ENCODE measurements at places on chromosomes 3 and 15.
A peak's percentile ranks its signal among the peaks of the same experiment; 100 is the strongest.

DNA sequence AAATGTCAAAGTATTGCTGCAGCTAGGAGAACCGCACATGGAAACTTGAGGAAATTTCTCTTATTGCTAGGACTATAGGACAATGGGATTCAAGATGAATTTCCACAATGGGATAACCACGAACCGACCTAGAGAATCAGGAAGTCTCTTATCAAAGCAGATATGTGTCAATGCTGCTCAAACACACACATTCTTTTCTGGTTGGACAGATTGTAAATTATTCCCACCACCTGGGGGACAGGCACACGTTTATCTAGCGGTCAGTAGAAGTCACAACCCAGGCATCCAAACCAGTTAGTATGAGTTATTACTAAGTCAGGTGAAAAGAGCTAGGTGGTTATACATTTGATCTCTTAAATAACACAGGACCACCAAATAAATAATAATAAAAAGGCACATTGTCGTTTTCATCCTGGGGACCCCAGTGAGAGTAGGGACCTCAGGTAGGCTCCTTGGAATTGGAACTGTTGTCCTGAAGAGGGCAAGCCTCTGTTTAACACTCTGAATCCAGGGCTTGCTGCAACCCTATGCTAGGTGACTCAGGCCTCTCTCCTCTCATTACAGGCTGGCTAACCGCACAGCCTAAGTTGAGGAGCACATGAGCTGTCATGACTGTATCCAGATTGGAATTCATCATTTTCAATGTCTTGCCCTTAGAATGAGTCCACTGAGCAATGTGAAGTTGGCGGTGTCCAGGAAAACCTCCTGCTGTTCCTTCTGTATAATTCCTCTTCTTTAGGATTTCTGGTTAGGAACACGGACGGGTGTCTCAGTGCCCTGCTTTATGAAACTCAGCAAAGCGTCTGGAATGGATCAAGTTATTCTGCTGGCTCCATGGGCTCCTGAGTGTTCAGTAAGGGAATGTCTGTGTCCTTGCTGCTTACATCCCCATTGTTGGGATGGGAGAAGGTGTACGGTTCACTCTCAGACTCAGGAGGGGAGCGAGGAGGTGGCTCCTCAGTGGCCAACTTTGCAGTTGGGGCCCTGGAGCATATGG is 59.0 kb downstream of the CLEC3B start:
- no peak for DNase-seq

- no peak for DNase-seq
Measured at GRCh38 chr15:28889346-28889745, 3.6 kb downstream of the APBA2 start.

DNA sequence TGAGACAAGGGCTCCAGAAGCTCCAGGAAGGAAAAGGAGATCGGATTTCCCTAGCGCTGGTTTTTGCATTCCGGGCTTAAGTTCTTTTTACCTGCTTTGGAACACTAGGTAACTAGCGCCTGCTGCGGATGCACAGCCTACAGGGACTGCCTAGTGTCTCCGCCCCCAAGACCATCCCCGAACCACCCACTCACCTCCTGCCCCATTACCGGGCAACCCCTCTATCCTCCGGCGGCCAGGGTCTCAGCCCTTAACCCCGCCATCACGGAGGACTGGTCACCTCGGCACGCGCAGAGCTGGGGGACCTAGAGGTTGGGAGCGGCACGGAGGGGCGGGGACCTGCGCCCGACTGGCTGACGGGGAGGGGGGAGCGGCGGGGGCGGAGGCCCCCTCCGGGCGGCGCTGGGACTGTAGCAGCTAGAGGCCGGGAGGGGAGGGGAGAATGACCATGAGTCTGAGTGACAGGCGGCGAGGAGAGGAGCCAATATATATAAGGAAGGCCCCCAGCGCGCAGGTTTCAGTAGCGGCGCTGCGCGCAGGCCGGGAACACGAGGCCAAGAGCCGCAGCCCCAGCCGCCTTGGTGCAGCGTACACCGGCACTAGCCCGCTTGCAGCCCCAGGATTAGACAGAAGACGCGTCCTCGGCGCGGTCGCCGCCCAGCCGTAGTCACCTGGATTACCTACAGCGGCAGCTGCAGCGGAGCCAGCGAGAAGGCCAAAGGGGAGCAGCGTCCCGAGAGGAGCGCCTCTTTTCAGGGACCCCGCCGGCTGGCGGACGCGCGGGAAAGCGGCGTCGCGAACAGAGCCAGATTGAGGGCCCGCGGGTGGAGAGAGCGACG is at the start of gene DLL4:
Gene DLL4, plus strand, starts transcription at position 520 of the 839 bp plus-strand sequence. CDS start 329 bp downstream, outside the sequence.
- DNase-seq = peak; percentile 67

- no peak for DNase-seq
Measured at GRCh38 chr15:91100814-91101607, 954 bp downstream of the SV2B start.

DNA sequence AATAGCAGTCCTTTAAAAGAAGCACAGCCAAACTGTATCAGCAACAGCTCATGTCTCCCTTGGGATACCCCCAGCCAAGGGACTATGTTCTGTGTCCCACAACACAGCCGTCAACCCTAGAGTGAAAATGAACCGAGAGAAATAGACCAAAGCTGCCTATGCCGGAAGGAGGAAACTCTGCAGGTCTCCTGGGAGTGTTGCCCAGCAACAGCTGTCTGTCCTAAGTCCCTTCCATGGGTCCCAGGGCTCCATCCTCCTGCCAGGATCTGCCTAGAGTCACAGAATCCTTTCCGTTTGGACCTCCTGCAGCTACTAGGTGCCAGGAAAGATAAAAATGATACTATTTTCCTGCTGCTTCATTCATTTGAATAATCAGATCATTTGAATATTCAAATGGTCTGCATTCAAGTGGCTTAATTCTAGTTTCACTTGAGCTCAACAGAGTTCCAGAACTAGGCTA is 53.1 kb downstream of the TRANK1 start:
- no peak for DNase-seq

DNA sequence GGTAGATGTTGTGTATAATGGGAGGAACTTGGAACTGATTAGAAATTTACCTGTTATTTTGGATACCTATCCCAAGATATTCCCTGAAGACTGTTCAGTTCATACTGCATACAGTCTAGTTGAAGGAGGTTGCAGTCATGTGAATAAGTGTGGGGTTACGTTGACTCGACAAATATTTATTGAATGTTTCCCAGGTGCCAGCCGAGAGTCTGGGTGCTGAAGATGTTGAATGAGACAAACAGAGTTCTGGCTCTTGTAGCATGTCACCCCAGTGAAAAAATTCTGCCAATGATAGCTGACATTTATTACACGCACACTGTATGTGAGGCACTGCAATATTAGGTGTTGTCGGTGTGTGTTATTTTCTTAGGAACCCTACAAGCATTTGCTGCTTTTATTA is 176.0 kb downstream of the KCNMB2 start:
- DNase-seq = no peak

DNA sequence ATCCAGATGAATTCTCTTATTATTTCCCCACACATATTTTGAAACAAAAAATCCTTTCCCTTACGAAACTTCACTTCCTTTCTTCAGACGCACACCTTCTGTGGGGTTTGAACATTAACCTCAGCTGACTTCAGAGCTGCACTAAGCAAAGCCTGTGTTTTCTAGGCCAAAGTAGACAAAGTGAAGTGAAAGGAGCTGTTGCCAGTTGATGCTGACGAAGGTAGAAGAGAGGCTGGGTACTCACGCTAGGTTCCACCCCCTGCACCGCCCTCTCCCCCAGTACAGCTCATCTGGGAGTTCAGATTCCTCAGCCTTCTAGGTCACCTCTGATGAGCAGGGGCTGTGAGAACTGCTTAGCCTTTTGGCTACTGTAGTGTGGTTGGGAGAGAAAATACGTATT is 24.1 kb downstream of the DUT start:
- DNase-seq = no peak

- no peak for DNase-seq
Measured at GRCh38 chr3:192636517-192637444, 90.6 kb downstream of the FGF12 start.

- no peak for DNase-seq
Measured at GRCh38 chr3:72101494-72101893, 316.5 kb upstream of the PROK2 start.

DNA sequence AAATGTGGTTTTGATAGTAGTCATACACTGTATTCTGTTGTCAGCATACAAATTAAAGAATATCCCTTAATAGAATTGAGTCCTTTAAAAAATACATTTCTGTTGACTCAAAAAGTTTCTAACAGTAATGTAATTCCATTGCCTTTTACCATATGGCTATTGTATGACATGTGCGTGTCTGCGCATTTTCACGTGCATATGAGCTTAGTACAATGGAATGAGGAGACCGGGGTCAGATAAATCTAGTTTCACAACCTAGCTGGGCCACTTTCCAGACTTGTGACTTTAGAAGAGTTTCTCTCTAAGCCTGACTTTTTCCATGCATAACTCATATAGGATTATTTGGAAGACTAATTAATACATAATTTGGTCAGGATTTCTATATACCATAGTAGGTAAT is 38.7 kb downstream of the ZBTB38 start:
- DNase-seq = no peak

GRCh38 chr3:191441687-191442086 is 19.3 kb upstream of the PYDC2 start:
- no peak for DNase-seq

DNA sequence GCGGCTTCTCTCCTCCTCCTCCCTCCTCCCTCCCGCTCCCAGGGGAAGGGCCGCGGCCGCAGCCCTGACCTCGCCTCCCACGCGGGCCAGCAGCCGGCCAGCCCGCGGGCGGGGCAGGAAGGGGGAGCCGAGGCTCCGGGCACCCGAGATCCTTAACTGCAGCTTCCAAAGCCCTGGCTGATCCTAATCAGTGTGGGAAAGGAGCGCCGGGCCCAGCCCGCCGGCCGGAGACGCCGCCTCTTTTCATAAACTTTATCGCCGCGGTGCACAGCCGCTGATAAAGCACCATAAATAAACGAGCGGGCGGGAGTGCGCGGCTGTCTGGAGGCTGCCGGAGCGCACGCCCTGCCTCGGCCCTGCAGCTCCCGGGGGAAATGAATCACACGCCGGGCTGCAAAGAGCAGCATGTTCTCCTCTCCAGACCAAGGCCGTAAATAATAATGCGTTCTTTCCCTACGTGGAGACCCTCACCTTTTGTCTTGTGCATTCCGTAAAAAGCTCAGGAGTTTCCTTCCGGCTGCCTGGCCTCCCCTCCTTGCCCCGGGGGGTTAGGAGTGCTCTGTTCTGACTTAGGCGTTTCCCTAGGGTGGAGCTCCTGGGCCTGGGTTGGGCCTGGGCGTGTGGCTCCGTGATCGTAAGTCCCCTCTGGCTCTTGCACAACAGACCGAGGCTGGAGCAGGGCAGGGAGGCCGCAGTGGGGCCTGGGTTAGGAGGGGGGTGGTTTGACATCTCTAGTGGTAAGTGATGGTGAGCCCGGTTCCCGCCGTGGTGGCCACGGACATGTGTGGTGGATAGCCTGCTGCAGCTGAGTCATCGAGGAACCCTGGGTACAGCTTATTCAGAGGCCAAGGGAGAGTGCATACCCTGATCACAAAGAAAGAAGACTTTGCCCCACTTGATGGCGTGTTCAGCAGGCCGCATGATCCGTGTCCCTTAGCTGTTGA is 132.6 kb upstream of the HES1 start:
- peak; percentile 66 for DNase-seq

DNA sequence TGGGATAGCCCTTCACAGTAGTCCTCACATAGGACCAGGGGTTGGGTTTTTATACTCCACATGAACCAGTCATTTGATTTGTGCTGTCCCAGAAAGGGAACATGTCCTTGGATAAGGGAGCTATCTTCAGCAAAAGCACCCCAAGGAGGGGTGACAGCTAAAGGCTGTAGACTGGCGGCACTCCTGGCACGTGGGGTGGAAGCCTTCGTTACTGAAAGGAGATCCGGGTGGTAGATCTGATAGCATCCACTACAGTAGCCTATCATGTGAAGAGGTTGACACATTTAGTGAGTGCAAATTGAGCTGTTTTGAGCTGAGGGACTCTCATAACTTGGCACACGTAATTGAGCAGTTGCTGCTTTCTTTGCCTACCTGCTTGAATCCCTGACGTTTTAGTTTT is 588.8 kb upstream of the GOLIM4 start:
- DNase-seq = no peak

DNA sequence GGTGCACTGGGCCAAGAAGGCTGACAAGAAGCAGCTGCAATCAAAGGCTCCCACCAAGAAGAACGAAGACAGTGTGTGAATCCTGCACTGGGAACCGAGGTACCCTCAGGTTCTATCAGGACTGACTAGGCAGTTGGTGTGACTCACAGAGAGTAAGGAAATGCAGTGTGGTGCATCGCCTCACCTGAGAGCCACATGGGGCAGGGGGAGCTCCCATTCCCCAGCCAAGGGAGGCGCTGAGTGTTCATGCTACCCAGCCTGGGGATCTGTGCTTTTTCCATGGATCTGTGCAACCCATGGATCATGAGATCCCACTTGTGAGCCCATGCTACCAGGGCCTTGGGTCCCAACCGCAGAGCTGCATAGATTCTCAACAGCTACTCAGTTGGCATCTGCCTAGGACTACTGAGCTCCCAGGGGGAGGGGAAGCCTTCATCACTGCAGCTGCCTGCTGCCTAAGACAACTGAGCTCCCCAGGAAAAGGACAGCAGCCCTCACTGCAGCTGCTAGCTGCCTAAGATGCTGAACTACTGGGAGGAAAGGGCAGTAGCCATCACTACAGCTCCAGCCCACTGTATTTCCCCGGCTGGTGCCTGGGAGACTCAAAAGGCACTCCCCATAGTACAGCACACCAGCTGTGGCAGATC is 6.9 kb upstream of the PLSCR2 start:
- no peak for DNase-seq

DNA sequence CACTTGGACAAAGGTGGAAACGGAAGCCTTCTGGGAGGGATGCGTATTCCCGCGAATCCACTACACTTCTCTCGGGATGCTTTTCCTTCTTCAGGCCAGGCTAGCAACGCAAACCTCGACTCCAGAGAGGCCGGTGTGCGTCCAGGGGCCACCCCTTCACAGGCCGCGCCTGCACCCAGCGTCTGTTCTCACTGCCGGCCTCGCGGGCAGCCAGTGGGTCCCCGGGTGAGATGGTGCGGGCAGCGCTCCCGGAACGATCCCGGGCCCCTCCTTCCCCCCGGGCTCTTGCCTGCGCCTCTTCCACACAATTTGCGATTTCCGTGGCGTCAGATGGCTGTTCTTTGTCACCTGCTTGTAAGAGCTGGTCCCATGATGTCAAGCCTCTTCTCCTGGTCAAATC is 27.3 kb downstream of the GABRA5 start:
- no peak for DNase-seq

GRCh38 chr3:52527732-52528585 is 5.7 kb downstream of the NT5DC2 start:
- DNase-seq = no peak

DNA sequence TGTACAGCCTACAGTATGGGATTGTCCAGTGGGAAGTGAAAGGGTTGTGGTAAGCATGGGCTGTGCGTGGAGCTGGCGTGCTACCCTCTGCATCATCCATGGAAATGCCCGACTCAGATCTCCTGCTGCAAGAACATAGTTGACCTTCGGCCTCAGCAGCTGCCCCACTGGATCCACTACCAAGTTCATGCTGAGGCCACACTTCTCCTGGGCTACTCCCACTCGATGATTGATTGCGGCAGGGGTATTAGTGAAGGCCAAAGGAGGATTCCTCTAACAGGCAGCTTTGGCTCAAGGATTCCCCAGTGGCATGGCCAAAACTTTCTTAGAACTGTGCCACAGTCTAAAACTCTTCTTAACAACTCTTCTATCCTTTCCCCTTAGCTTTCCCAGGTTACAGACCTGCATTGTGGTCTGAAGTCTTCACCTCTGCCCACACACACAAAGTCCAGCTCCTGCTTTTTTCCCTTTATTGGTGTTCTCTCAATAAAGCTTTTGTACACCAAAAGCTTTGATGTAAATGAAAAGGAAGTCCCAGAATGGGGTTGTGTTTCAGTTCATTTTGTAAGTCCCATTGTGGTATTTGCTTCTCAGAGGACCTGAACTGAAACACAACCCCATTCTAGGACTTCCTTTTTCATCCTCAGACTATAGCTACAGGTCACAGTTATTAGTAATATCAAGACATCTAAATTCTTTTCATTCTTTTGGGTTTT is 4.9 kb upstream of the TBC1D5 start:
- DNase-seq = no peak
